ENCODE measurements at places on chromosomes 5 and 9. TPM values are rescaled to one million over a fixed set of nuclear protein-coding genes. Genes with fewer than 3 reads are reported as not detected.

- DNase-seq = no peak
Observed at GRCh38 chr5:162190-162564, 29.1 kb upstream of the LRRC14B start.

Gene KIF27
- total RNA-seq = 3.9 TPM

DNA sequence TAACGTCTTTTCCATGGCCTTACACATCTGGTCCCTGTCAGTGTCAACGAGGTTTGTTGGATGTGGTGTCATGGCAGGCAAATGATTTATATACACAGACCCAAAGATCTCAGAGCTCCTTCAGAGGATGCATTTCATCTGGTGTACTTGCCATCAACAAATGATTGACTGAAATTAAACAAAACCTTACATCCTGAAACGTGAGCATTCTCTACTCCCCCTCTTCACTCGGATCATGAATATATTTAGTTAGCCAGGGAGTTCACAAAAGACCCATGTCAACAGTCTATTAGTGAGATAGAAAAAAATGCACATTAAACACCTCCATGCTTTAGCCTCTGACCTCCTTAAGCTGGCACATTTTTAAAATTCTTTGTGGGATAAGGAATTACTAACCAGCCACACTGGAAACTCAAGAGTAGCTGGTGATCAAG lies 215.6 kb downstream of the EFNA5 start:
- DNase-seq = no peak

Gene IL5
- not detected for total RNA-seq

DNA sequence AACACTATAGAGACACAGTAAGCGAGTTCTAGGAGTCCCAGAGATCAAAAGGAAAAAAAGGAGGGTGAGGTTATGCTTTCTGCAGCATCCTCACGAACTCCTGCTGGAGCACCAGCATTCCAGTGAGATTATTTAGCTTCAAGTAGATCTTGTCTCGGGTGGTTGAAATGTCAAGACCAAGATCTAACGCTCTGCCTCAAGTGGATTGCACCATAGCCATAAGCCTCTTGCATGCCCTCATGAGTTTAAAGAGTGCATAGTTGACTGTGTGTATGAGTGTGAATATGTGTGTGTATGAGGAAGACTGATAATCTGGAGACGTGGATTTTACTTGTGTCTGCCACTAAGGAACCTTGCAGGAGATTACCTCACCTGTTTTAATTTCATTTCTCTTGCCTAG lies 335.3 kb upstream of the ADAMTSL1 start:
- no peak for DNase-seq

GRCh38 chr5:56853698-56854097 lies 38.3 kb downstream of the MAP3K1 start:
- DNase-seq = no peak

Gene SLC34A3
- total RNA-seq = not detected

DNA sequence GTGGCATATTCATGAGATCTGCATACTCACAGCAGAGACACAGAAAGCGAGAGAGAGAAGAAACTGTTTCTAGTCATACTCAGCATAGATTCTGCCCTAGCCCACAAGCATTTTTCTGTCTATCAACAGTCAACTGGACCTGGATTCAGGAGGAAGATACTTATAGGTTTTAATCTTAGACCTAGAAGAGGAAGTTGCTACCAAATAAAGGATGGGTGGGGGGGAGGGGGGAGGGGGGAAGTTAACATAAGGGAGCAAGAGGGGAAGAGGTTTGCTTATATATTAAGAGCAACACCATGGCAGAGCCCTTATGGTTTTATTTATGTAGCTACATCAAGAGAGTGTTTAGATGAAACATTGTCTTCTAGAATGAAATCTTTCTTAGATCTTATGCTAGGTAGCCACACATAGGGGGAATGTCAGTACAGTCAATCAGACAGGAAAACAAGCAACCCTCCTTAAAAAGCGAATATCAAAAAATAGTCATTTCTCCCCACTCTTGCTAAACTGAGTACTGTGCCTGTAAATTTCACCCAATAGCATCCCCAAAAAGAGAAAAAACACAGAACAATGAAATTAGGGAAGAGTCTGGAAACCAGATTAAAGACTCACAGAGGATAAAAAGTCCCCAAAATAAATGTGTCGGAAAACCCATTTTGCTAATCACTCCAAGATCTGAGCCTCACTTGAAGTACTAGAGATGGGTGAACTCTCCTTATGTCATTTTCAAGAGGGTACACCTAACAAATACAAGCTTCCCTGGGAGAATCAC lies 192.7 kb upstream of the NR4A3 start:
- no peak for DNase-seq

DNA sequence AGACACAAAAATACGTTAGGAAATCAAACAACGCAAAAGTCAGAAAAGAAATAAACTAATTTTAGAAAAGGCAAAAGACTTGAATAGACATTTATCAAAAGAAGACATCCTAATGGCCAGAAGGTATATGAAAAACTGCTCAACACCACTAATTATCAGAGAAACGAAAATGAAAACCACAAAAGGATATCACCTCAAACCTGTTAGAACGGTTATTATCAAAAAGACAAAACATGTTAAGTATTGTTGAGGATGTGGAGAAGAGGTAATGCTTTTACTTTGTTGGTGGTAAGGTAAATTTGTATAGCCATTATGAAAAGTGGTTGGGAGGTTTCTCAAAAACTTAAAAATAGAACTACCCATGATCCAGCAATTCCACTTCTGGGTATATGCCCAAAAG lies 230.0 kb upstream of the RGMB start:
- DNase-seq = no peak

GRCh38 chr9:81915801-81916505 lies 12.3 kb upstream of the SPATA31D4 start:
- no peak for DNase-seq

DNA sequence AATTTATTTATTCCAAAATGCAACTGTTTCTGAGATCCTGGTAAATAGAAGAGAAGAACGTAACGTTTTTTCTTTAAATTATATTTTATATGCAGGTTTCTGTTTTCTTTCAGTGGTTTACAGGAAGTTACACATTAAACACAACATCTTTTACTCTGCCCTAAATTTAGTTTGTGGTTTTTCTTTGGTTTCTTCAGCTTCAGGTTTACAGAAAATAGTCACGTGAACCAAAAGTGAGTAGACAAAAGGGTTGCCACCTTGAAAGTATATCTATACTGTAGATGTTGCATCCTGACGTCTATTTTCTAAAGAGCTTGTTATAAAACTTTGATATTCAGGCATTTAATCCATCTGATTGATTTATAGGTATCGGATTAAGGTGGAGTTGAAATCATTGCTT lies 1236.6 kb downstream of the MAT2B start:
- no peak for DNase-seq

- DNase-seq = peak; percentile 17
Observed at GRCh38 chr5:171926311-171926710, 80.1 kb downstream of the FBXW11 start.

DNA sequence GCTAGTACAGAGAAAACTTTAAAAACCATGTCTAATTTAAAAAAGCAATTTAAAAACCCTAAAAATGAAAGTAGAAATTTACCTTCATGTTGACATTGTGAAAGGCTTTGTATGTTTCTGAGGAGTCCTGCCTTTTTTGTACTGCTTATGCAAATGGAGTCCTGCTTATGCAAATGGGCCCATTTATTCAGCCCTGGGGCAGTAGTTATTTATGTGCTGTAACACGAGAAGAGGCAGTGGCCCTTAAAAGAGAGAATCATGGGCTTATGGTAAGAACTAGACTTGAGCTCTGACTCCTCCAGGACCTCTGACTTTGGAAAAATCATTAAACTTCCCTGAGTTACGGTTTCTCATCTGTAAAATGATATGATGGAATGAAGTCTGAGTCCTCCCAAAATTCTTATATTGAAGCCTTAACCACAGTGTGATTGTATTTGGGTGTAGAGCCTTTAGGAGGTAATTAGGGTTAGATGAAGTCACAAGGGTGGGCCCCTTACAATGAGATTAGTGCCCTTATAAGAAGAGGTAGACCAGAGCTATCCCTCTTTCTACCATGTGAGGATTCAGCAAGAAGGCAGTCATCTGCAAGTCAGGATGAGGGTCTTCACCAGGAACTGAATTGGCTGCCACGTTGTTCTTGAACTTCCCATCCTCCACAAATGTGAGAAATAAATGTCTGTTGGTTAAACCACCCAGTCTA lies 447.8 kb upstream of the CD180 start:
- no peak for DNase-seq

DNA sequence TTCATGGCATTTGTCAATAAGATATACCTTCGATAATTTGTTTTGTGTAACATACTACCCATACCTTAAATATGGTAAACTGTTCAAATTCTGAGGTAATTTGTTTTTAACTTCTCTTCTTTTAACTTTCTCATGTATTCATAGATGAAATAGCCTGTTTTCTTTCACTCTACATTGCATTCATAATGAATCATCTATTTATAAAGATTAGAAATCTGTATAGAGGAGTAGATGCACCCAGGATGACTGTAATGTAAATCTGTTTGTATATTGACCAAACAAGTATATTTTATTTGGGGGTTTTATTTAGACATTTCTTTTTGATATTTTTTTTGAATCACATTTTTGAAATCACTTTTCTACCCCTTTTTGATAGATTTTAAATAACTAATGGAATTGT lies 144.6 kb downstream of the CD180 start:
- no peak for DNase-seq

GRCh38 chr9:70079417-70080037 lies 35.9 kb downstream of the MAMDC2 start:
- DNase-seq = no peak

DNA sequence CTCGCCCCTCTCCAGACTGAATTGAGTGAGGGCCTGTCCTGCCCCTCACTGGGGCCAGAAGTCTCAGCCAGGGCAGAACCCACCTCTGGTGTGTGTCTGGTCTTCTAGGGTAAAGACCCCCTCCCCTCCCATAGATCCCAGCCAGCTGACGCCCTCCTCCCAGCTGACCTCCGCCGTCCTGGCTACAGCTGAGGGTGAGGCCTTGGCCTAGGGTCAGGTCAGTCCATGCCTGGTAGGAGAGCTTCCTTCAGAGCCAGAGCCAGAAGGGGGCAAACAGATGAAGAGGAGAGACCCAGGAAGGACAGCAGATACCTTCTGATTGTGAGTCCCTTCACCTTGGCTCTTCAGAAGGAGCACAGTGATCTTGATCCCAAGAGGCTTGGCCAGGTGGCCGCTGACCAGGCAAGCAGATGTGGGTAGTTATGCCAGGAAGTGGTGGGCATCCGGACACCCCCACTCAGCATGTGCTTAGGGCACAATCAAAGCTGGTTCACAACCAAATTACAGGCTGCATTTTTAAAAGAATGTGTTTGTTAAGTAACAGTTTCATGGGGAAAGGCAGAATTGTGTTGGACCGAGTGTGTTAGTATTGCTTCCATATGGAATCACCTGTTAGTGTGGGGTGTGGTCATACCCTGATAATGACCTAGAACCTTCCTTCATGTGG lies 29.9 kb downstream of the JADE2 start:
- no peak for DNase-seq

DNA sequence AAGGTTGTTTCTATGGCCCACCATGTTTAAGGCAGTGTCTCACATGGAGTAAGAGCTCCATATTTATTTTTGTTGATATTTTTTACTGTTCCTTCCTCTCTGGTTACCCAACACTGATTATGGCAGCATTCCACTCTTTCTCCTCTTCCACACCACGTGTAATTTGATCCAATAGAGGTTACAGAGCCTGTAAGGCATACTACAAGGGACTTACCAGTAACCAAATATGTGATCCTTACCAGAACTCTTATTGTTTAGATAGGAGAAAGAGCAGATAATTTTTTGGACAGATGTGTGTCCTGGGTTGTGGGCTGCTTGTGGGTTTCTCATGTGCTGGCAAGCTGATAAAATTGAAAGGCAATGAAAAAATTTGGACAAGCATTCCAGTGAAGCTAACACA lies 261.3 kb downstream of the TMEM167A start:
- no peak for DNase-seq

GRCh38 chr5:178086266-178086665 lies 27.1 kb upstream of the N4BP3 start:
- no peak for DNase-seq

DNA sequence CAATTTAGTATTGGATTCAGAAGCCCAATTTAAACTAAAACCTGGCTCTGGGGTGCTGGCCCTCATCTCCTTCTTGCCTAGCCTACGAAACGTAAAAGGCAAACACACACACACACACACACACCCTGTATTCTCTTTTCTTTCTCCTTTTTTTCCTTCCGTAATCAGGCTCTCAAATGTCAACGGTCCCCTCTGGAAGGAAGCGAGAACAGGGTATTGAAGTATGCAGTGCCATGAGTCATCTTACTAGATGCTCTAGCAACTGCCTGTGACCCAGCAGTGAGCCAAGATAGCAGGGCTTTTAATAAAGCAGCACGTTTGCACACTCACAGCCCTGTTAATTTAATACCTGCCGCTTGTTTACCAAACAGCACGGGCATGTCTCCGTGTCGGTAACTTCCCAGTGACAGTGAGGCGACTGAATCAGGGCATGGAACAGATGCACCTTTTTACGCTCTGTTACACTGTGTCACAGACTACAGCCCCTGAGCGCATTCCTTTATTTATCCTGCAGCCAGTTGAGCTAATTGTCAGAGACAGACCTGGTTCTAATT lies 243.8 kb downstream of the BNC2 start:
- DNase-seq = no peak

DNA sequence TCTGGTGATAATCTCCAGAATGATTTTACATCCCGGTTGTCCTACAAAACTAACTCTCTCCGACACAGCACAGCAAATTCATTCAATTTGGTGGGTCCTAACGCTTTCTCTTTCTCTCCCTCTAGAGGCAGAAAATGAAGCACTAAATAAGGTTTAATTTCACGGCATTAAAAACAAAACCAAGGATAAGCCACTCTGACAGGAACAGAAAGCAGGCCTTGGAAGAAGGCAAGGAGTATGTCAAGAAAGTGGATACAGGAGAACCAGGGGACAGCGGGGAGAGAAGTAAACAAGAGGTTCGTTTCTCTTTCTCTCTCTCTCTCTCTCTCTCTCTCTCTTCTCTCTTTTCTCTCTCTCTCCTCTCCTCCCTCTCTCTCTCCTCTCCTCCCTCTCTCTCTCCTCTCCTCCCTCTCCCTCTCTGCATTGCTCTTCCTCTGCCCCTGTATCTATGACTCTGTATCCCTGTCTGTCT lies 49.8 kb downstream of the EBF1 start:
- DNase-seq = no peak

- no peak for DNase-seq
Observed at GRCh38 chr5:108111736-108112135, 270.2 kb downstream of the FBXL17 start.

DNA sequence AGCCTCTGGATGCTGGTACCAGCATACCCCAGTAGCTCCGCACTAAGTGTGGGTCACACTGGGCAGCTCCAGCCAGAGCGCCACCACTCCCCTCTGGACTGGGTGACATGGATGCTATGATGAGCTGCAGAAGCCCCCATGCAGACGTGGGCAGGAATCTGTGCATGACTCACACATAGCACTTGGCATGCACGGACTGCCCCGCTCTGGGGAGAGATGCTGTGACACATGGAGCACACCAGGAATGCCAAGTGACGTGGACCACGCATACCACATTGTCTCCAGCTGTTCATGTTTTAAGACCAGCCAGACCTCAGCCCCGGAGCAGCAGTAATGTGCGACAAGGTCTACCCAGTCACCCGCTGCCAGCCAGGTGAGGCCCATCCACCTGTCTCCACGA lies 64.1 kb downstream of the SEMA4D start:
- DNase-seq = no peak

Gene GPX3
- 13.2 TPM for total RNA-seq

GRCh38 chr5:157732596-157733262 lies 1.5 kb downstream of the THG1L start:
- no peak for DNase-seq

Data from foreskin keratinocyte (primary cell).